Activated B cell treated with CpG ODN at 0.5 μM for 24 hours (primary cell): ENCODE measurements at places on chromosomes 2 and 18.
A peak's percentile ranks its signal among the peaks of the same experiment; 100 is the strongest.

- no peaks in the 10 kb centered on the region for H3K36me3 ChIP-seq
- H3K27ac ChIP-seq: no peak overlapping the region
- H3K27me3 ChIP-seq: peaks cover 9% of the 10 kb centered on the region
- no peak overlapping the region for H3K4me3 ChIP-seq
Observed at GRCh38 chr18:27178424-27178823, 6.7 kb downstream of the CHST9 start.

DNA sequence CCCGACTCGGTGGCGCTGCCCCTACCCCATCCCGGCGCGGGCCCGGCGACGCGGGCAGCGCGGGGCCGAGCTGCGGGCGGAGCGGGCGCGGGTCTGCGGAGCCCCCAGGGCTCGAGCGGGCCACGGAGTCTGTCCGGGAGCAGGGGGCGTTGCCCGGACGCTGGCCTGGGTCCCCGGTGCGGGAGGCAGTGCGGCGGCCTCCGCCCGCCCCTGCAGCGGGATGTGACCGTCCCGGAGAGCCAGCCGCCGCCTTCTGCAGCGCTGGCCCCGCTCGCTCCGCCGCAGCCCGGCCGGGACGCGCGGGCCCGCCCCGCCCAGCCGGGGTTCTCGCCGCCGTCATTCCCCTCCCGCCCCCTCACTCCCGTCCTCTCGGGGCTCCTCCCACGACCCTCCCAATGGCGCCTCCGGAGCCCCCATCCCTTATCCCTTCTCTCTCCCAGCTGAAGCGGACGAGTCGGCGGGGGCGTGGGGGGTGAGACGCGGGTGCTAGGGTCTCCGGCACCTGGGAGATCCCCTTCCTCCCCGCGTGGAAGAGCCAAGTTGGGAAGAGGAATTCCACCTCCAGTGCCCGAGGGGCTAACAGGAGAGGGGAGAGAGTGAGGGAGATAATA is at the start of gene FNDC4:
Gene FNDC4, minus strand, starts transcription at position 257 of the 611 bp plus-strand sequence. CDS start 521 bp downstream, outside the sequence.
- peak; percentile 26 for DNase-seq
- peaks cover 57% of the 10 kb centered on the region for H3K27me3 ChIP-seq
- H3K27ac ChIP-seq: no peak within 1 kb of the TSS
- peak within 1 kb of the TSS; percentile 78 for H3K4me3 ChIP-seq

GRCh38 chr18:25817546-25818237 is 272.7 kb downstream of the SS18 start:
- no peaks in the 10 kb centered on the region for H3K4me1 ChIP-seq
- no peak overlapping the region for H3K27ac ChIP-seq
- no peak for DNase-seq
- no peak overlapping the region for H3K4me3 ChIP-seq
- H3K36me3 ChIP-seq: no peaks in the 10 kb centered on the region
- peaks cover 5% of the 10 kb centered on the region for H3K27me3 ChIP-seq

GRCh38 chr18:26406854-26407517 is 141.4 kb downstream of the KCTD1 start:
- DNase-seq: no peak
- H3K4me3 ChIP-seq: no peak overlapping the region
- H3K4me1 ChIP-seq: peaks cover 11% of the 10 kb centered on the region
- H3K27ac ChIP-seq: no peak overlapping the region
- H3K27me3 ChIP-seq: no peaks in the 10 kb centered on the region

GRCh38 chr2:150047620-150048222 is 439.7 kb downstream of the RND3 start:
- no peaks in the 10 kb centered on the region for H3K27me3 ChIP-seq
- no peaks in the 10 kb centered on the region for H3K36me3 ChIP-seq
- no peak overlapping the region for H3K4me3 ChIP-seq

DNA sequence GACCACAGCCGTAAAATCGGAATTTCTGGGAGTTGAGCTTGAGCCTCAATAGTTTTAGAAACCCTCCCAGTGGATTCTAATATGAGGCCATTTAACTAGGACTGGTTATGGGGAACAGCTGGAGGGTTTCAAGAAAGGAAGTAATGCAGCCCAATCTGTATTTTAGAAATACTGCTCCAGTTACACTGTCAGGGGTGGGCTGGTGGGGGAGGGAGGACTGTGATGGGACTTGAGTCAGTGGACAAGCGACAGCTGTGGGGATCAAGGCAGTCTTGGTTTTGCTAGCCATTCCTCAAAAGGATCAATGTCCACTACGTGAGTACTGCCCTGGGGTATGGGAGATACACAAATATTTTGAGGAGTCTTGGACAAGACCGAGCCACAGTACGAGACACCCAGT is 34.8 kb downstream of the ASB1 start:
- H3K36me3 ChIP-seq: no peaks in the 10 kb centered on the region
- no peak for DNase-seq
- H3K27ac ChIP-seq: no peak overlapping the region
- H3K27me3 ChIP-seq: no peaks in the 10 kb centered on the region
- H3K4me1 ChIP-seq: peaks cover 5% of the 10 kb centered on the region
- no peak overlapping the region for H3K4me3 ChIP-seq

DNA sequence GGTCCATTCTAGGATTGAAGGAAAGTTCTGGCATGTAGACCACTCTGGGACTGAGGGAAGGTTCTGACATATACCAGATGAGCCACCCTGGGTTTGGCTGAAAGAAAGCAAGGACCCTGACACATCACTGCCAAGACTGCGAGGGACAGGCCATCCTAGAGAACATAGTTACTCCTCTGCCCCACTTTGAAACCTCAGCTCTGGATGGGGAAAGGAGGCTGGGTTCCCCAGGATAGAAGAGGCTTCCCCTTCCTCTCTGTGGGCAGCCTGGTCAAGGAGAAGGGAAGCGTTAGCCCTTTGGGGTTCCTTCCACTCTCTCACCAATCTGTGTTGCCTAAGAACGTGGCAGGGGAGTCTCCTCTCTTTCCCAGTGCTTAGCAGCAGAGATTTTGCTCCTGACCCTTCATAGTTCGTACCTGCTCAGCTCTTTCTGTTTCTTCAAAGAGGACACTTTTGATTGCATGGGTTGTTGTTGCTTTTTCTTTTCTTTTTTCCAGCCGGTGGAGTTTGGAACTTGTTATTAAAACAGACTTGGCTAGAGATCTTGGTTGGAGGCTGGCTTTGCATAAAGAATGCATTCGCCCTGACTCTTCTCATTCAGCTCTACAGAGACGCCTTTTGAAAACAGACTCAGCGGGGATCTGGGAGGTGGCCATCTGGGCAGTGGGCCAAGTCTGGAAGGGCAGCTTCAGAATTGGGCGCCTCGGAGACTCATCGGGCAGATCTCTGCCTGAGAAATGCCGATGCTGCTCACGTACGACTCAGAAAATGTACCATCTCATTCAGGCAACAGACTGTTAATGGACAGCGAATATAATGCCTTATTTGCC is 166.1 kb downstream of the CLIP4 start:
- H3K36me3 ChIP-seq: no peaks in the 10 kb centered on the region
- no peaks in the 10 kb centered on the region for H3K4me1 ChIP-seq
- no peak overlapping the region for H3K4me3 ChIP-seq
- no peak overlapping the region for H3K27ac ChIP-seq
- no peak for DNase-seq

DNA sequence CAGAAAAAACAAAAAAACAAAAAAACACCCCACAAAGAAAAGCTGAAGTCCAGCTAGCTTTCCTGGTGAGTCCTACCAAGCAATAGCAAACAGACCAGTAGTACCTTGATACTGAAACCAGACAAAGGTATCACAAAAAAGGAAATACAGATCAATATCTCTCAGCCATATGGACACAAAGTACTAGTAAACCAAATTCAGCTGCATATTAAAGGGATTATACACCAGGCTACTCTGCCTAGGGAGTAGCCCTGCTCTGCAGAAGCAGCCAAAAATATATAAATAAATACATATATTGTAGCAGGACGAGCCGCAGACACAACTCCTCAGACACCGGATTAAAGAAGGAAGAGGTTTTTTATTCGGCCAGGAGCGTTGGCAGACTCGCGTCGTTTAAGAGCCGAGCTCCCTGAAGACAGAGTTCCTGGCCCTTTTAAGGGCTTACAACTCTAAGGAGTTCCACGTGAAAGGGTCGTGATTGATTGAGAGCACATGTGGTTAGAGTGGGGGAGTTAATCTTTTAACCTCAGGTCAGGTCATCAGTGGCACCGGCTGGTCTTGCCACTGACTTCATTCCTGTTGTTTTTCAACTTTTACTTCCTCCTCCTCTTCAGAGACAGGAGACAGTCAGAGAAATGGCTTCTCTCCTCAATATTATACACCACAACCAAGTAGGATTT is 38.4 kb upstream of the DTNB start:
- H3K27ac ChIP-seq: no peak overlapping the region
- H3K4me3 ChIP-seq: peak overlapping the region; percentile 76
- no peak for DNase-seq
- peaks cover 15% of the 10 kb centered on the region for H3K27me3 ChIP-seq

- no peak overlapping the region for H3K4me3 ChIP-seq
- H3K4me1 ChIP-seq: peaks cover 4% of the 10 kb centered on the region
Observed at GRCh38 chr2:233829193-233830110, 24.9 kb downstream of the HJURP start.

GRCh38 chr2:217270485-217271121 is 410.7 kb upstream of the TNP1 start:
- DNase-seq: no peak
- H3K4me1 ChIP-seq: no peaks in the 10 kb centered on the region
- H3K27me3 ChIP-seq: peaks cover 49% of the 10 kb centered on the region
- H3K36me3 ChIP-seq: no peaks in the 10 kb centered on the region
- H3K27ac ChIP-seq: no peak overlapping the region
- no peak overlapping the region for H3K4me3 ChIP-seq

DNA sequence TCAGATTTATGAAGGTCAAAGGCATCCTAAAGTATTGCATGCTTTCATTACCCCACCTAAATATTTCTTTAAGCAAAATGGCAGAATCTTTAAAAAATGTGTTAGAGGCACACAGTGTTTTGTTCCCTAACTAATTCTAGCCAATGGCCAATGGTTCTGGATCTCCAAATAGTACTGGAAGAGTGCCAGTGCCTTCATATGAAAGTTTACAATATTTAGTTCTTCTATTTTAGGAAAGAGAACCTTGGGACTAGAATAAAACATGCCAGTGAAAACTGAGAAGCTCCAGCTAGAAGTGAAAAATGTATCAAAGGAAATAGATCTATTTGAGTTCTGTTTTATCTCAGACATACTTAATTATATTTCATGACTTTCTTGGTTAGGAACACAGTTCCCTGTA is 37.1 kb downstream of the TACR1 start:
- no peak for DNase-seq
- no peaks in the 10 kb centered on the region for H3K36me3 ChIP-seq
- H3K4me1 ChIP-seq: no peaks in the 10 kb centered on the region
- peaks cover 5% of the 10 kb centered on the region for H3K27me3 ChIP-seq
- no peak overlapping the region for H3K4me3 ChIP-seq

GRCh38 chr2:19659024-19659792 is 242.6 kb downstream of the TTC32 start:
- H3K27me3 ChIP-seq: peaks cover 6% of the 10 kb centered on the region
- no peak overlapping the region for H3K4me3 ChIP-seq
- H3K27ac ChIP-seq: no peak overlapping the region
- DNase-seq: no peak
- H3K4me1 ChIP-seq: no peaks in the 10 kb centered on the region
